ENCODE measurements at places on chromosomes 7 and 10.

DNA sequence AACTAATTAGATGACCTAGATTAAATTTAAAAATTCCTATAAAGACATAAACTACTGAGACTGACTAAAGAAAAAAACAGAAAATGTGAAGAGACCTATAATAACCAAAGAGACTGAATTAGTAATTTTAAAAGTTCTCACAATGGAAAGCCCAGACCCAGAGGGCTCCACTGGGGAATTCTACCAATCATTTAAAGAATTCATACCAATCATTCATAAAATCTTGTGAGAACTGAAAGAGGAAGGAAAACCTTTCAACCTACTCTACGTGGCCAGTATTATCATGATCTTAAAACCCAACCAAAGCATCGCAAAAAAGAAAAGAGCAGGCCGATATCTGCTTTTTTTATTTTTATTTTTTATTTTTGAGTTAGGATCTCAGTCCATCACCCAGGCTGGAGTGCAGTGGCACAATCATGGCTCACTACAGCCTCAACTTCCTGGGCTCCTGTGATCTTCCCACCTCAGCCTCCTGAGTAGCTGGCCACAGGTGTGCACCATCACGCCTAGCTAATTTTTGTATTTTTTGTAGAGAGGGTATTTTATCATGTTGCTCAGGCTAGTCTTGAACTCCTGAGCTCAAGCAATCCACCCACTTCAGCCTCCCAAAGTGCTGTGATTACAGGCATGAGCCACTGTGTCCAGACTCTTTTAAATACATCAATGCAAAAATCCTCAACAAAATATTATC, 48.6 kb downstream of the DGKI start:
- DNase-seq = no peak

- DNase-seq = no peak
These were observed 170.9 kb upstream of the MAGI2 start for GRCh38 chr7:79624336-79624735.

DNA sequence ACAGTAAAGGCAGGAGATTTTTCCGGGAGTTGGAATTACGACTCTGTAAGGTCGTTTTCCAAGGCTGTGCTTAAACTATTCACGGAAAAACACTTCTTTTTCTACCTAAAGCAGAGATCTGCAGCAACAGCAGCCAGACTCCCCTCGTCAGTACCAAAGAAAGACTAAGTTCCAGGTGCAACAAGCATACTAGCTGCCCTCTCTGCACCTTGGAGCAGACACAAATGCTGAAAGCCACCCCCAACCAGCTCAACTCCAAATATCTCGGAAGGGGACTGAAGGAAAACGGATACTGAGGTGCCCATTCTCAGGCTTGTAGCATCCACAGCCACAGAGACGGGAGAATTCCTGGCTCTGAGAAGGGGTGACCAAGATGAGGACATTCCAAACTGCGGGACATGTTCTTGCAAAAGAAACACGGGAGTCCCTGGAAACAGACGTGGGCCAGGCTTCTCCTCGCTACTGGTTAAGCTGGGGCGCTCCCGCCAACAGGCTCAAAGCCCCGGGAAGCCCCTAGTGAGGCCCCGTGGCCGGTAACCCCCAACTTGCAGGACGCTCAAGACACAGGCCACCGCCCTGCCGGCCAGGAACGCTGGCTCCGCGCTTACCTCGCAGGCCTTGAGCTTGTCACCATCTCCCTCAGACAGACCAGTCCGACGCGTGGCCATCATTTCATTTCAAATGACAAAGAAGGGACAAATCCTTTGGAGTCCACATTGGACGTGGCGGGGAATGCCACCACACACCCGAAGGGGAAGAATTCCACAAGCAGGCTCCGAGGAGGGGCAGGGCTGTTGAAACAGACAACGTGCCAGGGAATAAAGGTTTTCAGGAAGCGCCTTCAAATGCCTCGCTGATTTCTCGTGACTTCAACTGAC, 2.2 kb downstream of the ARHGAP21 start:
- peak; percentile 47 for DNase-seq

DNA sequence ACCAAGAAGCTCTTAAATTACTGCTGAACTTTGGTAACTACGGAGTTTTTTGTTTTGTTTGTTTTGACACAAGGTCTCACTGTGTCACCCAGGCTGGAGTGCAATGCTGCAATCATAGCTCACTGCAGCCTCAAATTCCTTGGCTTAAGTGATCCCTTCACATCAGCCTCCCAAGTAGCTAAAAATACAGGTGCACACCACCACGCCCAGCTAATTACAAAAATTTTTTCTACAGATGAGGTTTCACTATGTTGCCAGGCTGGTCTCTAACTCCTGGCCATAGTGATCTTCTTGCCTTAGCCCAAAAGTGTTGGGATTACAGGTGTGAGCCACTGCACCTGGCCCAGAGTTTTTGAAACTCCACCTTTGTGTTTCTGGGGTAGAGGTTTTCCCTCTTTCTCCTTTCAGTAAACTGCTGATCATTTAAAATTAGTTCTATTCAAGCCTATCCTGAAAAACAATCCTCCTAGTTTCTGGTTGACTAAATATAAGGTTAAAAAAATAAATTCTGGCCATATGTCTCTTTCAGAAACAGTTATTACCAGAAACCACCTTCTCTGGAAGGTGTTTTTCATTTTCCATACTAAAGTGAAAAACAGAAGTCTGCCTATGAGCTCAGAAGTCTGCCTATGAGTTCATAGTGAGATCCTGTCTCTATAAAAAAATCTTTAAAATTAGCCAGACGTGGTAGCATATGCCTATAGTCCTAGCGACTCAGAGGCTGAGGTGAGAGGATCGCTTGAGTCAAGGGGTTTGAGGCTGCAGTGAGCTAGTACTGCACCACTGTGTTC, 63.9 kb downstream of the VOPP1 start:
- DNase-seq = no peak

DNA sequence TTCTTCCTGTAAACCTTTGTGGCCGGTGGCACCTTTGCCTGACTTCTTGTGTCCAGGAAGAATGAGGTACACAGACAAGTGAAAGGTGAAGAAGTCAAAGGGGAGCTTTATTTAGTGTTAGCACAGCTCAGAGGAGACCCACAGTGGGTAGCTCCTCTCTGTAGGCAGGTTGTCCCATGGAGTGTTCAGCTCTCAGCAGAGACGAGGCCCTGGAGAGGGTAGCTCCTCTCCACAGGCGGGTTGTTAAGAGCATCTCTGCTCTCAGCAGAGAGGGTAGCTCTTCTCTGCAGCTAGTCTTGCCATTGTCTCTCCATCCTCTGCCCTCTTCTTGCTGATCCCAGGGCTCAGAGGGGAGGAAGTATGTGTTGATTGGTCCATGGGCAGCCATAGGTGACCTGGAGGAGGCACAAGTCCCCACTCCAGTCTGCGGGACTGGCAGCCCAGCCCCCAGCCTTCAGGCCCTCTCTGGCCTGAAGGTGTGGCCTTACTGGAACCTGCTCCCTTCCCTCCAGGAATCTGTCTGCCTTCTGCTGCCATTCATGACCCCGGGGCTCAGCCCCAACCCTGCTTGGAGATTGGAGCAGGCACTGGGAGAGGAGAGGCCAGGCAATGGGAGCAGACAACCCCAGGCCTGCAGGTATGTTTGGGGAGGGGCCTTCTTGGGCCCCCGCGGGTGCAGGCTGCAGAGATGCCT, 24.5 kb downstream of the HHEX start:
- no peak for DNase-seq

- no peak for DNase-seq
These were observed 11.0 kb upstream of the ZNF438 start for GRCh38 chr10:31042670-31043069.

DNA sequence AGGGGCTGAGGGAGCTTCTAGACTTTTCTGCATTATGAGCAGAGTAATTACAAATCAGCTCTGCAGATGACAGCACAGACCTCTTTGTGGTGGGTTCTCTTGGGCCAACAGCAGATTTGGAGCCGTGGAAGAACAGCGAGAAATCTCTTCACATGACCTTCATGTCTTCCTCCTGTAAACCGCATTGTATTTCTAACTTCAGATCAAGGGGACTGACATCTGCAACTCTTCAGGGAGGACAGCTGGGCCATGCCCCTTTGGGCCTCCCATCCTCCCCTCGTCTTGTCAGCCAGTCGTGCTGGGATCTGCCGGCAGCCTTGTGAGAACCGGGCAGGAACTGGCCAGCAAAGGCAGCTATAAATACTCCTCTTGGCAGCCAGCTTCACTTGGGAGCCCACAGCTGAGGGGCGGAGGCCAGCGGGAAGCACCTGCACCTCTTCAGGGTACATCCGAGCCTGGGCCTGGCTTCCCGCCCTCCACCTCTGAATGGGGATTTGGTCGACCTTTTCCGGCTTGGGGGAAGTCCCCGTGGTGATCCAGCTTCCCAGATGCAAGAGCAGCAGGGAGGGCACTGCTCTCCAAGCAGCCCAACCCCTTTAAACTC, 54.7 kb downstream of the STEAP1B start:
- DNase-seq = no peak

GRCh38 chr7:108407676-108408075, 48.6 kb downstream of the NRCAM start:
- no peak for DNase-seq

- DNase-seq = no peak
These were observed 6.0 kb upstream of the PURB start for GRCh38 chr7:44891372-44891771.

All from hepatocyte (in vitro differentiated cells).